CD4-positive, alpha-beta T cell treated with Interleukin-2 at 100 ng/mL for 4 hours (primary cell): ENCODE measurements at places on chromosomes 11 and 22.

GRCh38 chr11:104095791-104096190, 59.4 kb downstream of the DDI1 start:
- DNase-seq = no peak

DNA sequence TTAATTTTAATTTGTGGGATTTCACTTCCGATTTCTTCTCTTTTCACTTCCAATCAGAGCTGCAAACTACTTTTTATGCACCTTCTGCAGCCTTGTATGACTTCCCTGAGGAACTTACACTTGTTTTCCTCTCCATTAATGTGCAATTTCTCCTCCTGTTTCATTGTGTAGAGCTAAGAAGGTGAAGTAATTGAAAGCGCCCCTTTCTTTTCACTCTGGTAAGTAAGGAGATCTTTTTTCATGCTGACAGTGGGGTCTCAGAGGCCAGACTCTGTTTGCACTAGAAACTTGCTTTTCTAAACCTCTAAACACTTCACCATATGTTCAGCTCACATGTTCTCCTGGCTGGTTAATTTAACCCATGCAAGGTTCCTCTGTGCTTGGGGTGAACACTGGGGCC, 117.0 kb downstream of the FANCF start:
- no peak for DNase-seq

DNA sequence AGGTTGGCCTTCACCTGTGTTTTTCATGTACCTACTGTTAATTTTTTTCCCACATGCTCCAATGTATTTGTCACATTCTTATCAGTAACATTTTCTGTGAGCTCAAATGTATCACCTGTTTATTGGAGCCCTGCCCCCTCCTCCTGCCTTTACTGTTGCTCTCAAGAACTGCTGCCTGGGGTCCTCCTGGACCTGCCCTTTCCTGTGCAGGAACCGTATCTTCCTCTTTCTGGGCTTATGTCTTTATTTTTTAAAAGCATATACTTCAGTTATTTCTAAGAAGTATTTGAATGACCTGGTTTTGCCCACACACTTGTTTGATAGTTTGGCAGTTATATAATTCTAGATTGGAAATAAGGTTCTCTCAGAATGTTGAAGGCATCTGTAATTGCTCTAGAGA, 5.9 kb downstream of the FAM118B start:
- no peak for DNase-seq

GRCh38 chr11:35235498-35235897, 96.5 kb downstream of the CD44 start:
- DNase-seq = no peak

- DNase-seq = no peak
Measured at GRCh38 chr11:20839231-20839630, 169.8 kb downstream of the NELL1 start.

DNA sequence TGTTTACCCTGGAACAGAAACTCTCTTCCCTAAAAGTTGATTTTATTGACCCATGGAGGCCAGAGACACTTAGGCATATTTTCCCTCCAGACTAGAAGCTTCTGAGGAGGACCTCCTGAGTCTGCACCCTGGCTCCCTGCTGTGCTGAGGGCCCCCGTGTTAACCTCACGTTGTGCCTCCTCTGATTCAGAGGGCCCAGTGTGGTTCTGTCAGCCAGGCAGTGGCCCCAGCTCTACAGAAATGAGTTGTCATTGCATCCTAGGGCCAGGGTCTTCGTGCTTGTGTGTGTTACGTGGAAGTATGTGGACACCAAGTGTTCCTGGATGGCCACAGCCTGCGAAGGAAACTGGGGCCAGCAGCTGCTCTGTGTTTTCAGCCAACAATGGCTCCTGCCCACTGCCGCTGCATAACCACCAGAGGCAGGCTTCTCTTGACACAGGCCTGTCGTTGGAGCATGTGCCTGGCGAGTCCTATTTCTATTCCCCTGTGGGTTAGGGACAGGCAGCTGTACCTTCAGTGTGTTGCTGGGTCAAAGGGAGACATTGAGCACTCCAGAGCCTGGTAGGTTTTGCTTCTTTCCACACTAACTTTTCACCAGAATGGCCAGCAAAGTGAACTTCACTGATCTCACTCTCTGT, 44.5 kb downstream of the MED15 start:
- peak; percentile 45 for DNase-seq
